ENCODE measurements at places on chromosomes 16 and 17. TPM values are rescaled to one million over a fixed set of nuclear protein-coding genes. Genes with fewer than 3 reads are reported as not detected.

Gene CCL4
- not detected for total RNA-seq

Gene FGF11
- total RNA-seq, result 24.2 TPM

Gene KRTAP4-5
- not detected for total RNA-seq

Gene CDH5
- not detected for total RNA-seq

Gene KIF18B
- total RNA-seq, result 22.6 TPM

Gene ZNF597
- total RNA-seq, result 0.61 TPM

Gene ENPP7
- not detected for total RNA-seq

Gene WNT3
- total RNA-seq, result not detected

Data from G401 (cell line).